Retinal pigment epithelial cell (primary cell): ENCODE measurements at places on chromosomes 2 and 18.

DNA sequence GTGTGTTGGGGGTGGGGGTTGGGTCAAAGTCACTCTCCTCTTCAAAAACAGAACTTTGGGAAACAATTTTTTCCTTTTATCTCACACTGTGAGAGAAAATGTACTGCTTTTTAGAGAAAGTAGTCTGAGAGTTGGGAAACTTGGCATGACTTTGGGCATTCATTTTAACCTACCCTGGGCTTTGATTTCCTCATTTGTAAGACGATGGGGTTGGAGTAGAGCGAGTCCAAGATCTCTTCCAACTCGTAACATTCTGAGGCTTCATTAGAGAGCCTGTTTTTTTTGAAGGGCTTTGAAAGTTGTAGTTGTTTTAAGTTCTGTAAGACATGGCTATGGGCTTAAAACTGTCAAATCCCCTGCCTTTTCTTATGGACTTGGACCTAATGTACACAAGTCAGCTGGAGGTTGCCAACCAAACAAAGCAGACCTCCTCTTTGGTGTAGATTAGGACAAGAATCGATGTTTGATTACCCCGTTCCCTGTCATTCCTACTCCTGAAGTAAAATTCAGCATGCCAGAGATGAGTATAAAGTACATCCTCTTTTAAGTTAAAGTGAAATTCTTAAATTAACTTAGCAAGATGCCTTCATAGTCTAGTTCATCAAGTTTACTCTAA is 8.4 kb downstream of the PHLPP1 start:
- DNase-seq = no peak

DNA sequence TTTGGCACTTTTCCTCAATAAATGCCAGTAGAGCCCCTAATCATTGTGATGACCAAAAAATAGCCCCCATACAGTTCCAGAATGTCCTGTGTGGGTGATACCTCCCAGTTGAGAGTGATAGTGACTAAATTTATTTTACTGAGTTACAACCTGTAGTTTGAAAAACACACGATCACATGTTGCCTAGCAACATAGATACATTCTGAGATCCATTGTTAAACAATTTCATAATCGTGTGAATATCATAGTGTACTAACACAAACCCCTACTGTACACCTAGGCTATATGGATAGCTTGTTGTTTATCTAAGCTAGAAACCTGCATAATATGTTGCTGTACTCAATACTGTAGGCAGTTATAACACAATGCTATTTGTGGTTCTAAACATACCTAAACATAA is 30.6 kb downstream of the KCMF1 start:
- no peak for DNase-seq

DNA sequence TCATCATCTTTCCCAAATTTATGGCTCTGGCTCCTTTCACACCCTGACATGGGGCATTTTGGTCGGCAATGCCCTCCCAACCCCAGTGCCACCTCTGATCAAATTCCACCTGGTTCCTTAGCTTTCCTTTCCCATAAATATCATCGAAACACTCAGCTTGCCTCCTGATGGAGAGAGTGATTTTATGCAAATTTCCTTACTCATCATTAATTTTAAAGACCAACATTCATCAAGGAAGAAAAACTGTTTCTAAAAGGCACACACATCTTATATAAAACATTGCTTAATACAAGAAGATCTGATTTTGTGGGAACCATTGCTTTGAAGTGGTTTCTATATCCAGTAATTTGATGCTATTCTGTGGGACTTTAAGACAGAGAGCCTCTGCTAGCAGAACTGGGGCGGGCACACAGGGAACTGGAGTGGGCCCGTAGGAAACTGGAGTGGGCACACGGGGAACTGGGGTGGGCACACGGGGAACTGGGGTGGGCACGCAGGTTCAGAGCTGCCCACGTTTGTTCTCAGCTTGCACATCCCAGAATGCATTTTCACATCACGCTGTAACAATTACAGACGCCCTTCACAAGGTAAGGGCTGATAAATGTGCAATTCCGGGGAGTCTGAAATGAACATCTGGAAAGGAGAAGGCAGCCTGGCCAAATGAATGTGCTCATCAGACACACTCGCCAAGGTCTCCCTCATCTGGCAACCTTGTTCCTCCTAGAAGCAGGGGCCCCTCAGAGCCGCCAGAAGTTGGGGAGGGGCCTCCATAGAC is 174.2 kb downstream of the RTP5 start:
- DNase-seq = no peak

- no peak for DNase-seq
Observed at GRCh38 chr18:10950876-10951630, 198.3 kb downstream of the PIEZO2 start.

- DNase-seq = no peak
Observed at GRCh38 chr2:41475959-41476358, 571.9 kb upstream of the PKDCC start.

DNA sequence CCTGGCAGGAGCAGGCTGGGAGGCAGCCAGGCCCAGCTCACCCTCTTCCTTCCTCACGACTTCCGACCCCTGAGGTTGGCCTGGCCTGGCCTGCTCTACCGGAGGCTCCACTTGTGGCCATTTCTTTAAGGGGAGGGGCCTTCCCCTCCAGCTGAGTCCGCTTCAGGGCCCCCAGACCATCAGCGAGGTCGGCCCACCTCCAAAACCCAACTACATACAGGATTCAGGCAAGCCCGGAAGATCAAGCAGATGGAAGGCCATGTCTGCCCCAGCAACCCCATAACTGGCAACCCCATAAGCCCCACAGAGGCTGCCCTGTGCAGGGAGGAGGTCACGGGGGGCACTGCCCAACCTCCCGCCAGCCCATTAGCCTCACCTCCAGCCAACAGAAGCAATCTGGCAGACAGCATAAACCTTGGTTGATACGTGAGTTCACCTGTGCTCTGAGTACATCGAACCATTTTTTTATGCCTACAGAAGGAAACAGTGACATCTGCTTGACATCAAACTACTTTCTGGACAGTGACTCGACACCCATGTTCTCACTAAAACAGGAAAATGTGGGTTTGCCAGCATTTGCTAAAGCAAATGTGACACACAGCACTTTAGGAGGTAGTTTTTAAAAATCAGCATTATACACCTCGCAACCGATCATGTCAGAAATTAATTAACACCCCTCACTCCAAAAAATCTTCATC is 98.9 kb downstream of the EIPR1 start:
- no peak for DNase-seq

- no peak for DNase-seq
Observed at GRCh38 chr2:28665041-28665704, 86.5 kb upstream of the PPP1CB start.

- DNase-seq = no peak
Observed at GRCh38 chr18:44714376-44714775, 33.7 kb downstream of the SETBP1 start.

GRCh38 chr2:26316041-26316440 is 29.9 kb upstream of the SELENOI start:
- no peak for DNase-seq

- no peak for DNase-seq
Observed at GRCh38 chr2:29317077-29317517, 201.9 kb downstream of the CLIP4 start.

DNA sequence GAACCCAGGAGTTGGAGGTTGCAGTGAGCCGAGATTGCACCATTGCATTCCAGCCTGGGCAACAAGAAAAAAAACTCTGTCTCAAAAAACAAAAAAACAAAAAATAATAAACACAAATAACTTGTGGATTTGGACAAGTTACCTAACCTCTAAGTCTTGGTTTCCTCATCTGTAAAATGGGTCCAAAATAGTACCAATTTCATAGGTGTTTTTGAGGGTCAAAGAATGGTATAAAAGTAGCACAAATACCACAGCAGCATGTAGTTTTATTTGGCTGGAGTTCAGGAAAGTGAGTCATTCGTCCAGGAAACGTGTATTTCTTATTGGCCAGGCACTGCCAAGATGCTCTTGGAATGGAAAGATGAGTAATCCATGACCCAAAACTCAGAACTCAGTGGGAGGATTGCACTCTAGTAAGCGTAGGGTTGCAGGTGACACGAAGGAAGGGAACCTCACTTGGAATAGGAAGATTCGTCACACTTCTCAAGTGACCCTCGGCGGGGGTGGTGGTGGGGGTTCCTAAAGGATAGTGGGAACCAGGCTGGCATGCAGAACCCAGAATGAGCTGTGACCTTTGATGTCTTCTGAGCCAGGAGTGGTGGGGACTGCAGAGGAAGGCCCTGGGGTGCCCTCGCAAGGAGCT is 24.4 kb downstream of the GRHL1 start:
- peak; percentile 74 for DNase-seq

- DNase-seq = no peak
Observed at GRCh38 chr2:219722276-219722879, 94.9 kb downstream of the SLC4A3 start.

GRCh38 chr18:57249179-57249578 is 102.3 kb downstream of the BOD1L2 start:
- DNase-seq = no peak

GRCh38 chr18:48711651-48712486 is 173.0 kb downstream of the CTIF start:
- DNase-seq = no peak

- no peak for DNase-seq
Observed at GRCh38 chr2:173985605-173985992, 20.4 kb upstream of the SP3 start.

DNA sequence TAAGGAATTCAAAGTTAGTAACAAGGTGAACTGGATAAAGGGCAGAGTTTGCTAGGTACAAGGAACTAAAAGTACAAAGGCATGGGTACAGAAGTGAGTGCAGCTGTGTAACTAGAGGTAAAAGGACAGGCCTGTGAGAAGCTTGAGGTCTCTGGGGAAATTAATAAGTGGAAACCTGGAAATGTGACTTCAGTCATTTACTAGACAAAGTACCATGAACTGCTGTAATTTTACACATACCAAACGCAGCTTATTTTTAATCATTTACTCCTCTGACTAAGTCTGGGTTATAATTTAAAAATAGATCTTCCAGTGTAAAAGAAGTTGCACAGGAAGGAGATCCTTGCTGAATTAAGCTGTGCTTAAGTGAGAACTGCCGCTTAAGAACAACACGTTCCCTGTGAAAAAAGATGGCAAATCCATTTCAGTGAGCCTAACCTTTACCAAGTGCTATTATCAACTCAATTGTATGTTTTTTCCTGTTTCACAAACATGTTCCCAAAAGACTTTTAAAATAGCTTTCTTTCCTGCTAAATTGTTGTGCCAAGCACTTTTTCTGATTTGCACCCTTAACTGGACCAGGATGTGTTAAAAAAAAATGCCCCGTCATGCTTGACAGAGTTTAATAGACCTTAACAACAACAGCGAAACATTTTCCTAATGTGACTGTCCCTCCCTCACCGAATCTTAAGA is 44.3 kb downstream of the CALCRL start:
- no peak for DNase-seq

- DNase-seq = no peak
Observed at GRCh38 chr18:23236876-23237468, 101.7 kb downstream of the CABLES1 start.

DNA sequence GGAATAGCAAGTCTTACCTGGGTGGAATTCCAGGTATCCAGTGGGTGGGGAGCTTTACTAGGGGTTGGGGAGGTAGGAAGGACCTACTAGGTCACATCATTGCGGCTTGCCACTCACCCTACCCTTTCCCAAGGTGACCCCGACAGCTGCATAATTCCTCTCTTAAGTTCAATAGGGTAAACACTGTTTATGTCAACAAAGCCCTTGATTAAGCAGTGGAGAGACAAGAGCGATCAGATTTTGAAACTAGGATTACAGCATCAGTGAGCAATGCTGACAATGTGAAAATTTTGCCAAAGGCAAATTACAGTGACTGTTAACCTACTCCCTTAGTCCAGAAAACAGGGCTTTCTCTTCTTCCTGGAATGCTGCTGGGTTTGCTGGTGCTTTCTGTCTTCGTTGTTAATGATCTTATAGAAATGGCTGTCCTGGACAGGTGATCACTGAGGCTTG is 14.5 kb downstream of the SLC19A3 start:
- no peak for DNase-seq

- DNase-seq = no peak
Observed at GRCh38 chr2:238921681-238922319, 73.9 kb downstream of the TWIST2 start.

DNA sequence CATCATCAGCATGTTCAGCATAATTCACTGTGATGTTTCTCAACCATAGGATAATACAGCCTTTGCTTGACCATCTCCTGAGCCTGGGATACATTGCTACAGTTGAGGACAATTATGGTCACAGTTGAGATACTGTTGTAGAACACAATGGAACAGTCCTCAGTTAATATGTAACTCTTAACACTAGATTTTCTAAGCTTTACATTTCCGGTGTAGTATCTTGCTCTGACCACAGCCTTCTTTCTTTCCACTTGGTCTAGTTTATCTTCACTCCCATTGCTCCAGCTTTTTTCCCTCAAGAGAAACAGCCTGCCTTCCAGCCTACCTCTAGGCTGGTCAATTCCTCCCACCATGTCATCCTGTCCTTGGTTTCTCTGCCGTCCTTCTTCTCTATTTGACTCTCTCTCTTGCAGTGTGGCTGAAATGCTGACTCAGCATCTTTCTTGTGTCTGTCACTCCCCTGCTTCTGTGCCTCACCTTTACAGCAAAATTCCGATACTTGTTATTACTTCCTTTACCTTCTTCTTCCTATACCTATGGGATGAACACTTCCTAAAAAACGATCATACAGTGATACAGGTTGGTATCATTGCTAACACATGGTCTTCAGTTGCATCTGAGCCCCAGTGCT is 80.5 kb downstream of the CTNNA2 start:
- no peak for DNase-seq

DNA sequence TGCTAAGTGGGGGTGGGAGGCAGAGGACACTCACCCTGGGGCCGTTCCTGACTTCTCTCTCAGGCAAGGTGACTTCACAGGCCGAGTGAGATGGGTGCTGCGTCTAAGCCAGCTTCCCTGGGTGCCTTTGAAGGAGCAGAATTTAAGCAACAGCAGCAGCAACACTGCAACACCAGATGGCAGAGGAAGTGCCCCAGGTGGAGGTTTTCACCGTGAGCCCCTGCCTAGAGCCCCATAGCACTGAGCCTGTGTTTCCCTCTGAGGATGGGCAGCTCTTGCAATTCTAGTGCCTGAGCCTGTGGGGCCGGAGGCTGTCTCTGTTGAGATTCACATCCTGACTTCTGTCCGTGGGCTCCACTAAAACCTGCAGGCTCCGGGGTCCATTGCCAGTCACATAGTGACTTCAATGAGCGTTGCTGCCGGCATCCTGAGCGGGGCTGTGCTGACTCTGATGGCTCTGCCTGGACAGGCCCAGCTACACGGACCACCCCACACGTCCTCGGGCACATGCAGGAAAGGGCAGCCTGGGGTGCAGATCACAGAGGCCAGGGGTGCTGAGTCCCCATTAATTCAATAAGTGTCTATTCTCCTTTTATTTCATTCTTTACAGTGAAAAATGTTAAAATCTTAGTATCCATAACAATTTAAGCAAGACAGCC is 218.8 kb downstream of the SNTG2 start:
- no peak for DNase-seq

DNA sequence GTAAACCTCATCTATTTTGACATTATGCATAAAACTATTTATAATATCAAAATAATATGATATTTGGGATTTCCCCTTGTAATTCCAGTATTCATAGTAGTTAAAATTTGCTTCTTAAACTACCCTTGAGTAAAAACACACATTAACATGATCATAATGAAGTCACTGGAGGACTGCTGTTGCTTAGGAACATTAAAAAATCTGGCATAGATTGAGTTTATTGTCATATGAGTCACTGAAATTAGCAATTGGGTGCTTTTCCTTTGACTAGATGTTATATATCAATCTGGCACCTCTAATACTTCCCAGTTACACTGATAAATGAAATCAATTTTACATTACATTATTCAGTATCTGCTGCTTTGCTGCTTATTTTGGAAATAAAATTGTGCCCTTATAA is 57.0 kb upstream of the ZC3H15 start:
- no peak for DNase-seq
